ENCODE measurements at places on chromosomes 1 and 21.
A peak's percentile ranks its signal among the peaks of the same experiment; 100 is the strongest.

DNA sequence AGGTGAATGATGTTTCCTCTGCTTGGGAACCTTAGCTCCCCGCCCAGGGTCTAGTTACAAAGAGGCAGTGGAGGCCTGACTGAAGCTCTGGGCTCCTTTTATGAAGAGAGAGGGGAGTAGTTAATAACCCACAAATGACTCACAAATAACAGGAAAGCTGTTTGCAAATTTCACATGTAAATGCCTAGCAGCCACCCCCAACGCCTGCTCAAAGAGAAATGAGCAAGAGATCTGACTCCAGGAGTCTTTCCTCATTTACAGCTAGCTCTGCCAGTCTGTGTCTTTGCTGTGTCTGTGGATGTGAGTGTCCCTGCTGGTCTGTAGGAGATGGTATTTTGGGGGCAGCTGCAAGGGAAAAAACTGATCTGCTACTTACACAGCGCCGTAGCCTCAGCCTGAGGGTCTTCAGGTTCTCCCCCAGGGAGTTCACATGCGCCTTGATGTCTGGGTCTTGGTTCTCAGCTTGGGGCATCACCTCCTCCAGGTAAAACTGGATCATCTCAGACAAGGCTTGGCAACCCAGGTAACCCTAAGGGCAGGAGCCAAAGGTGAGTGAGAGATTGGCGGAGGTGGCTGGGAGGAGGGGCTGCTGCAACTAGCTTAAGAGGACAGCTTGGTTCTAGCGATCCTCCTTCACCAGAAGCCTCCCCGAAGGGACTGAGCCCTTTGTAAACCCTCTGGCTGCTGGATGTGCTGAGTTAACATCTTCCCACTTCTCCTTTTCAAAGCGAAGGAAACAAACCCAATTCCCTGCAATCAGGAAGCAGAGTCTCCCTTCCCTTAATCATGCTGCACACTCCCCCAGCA lies at the start of gene IL19:
TSS of gene IL19 (plus strand) at position 243 of the 807 bp plus-strand sequence. CDS start 65,890 bp downstream, outside the sequence.
- DNase-seq = no peak

GRCh38 chr1:27970401-27970800 lies 10.6 kb downstream of the XKR8 start:
- DNase-seq = no peak

DNA sequence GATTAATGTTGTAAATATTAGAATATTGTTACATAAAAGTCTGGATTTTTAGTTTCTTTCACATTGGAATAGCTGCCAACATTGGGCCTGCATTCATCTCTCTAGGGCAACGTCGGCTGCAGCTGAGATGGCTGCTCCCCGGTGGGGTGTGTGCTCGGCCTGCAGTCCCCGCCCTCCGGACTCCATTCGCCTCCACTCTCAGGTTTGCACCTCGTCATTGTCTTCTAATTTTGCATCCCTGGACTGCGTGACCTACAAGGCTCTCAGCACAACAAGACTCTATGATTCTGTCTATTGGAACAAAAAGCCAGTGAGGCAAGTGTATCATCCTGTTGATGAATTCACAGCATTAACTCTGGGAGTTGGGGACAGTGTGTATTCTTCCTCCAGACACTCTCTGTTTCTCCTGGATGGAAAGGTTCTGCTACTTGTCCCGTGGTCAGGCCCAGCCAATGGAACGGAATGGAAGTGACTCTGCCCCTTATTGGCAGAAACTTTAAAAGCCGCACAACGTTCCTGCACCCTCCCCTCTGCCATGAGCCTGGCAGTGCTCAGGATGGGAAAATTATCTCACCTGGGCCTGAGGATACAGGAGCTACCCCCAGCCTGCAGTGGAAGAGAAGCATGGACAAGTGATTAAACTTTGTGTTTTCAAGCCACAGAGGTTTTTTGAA lies 105.0 kb upstream of the SAMD11 start:
- DNase-seq = no peak

- no peak for DNase-seq
These were observed 20.9 kb downstream of the URB1 start for GRCh38 chr21:32371913-32372314.

DNA sequence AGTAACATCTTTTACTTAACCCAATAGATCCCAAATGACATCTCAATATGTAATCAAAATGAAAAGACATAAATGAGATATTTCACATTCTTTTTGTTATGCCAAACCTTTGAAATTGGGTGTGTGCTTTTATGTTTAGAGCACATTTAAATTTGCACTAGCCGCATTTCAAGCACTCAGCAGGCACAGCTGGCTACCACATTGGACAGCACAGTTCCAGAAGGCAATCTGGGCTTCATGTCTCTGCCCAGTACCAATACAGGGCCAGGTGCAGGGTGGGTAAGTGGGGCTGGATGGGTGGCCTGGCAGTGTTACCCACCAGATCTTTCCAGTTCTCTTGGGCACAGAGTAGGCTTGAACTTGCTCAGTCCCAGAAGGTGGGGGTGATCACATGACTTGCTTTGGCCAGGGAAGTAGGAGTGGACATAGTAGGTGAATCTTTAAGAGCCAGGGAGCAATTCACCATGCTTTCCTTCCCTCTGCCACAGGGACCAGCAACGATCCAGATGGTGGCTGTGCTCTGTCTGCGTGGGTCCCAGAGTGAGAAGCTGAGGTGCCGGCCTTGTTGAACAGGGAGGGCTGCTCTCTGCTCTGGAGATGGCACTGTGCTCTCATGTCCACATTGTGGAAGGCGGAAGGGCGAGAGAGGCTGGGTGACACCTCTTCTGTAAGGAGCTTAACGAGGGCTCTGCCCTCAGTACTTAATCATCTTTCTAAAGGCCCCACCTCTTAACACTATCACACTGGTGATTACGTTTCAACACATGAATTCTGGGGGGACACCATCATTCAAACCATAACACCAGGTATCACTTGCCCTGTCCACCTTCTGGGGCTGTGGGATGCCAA lies 261.4 kb downstream of the GRIK3 start:
- DNase-seq = no peak

DNA sequence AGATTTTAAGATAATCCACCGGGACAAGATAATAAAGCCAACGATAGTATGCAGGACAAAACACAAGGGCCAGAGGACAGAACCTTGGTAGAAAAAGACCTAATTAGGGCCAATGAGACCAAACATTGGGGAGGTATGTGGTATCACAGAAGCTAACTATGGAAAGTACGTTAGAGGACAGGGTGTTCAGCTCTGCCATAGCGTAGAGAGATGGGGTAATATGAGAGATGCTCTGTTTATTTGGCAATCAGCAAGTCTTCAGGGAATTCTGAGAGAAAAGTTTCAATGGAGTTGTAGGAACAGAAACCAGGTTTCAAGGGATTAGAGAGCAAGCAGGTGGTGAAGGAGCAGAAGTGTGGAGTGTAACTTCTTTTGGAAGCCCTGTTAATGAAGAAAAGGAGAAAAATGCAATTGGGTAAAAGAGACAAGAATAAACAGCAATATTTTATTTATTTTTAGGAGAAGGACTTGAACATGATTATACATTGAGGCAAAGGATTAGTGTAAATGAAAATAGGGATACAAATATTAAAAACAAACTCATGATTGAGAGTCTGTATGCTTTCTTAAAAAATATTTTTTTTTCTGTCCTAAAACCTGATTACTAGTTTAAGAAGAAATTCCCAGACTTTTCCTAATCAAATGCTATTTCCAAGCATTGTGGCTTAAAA lies 24.0 kb downstream of the EEIG2 start:
- no peak for DNase-seq

DNA sequence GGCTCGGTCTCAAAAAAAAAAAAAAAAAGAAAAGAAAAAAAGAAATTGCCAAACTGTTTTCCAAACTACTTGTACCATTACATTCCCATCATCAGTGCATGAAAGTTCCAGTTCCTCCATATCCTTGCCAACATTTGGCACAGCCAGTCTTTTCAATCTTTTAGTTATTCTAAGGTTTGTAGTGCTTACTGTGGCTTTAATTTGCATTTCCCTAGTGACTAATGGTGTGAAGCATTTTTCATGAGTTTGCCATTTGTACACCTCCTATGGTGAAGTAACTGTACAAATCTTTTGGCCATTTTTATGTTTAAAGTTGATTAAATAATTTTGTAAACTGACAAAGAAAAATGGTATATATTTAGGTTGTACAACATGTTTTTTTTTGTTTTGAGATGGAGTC lies 70.7 kb downstream of the DEGS1 start:
- DNase-seq = no peak

- DNase-seq = no peak
These were observed 144.4 kb downstream of the PTBP2 start for GRCh38 chr1:96865731-96866685.

GRCh38 chr1:171984850-171985485 lies 143.7 kb downstream of the DNM3 start:
- no peak for DNase-seq

GRCh38 chr21:33369586-33369985 lies 33.6 kb upstream of the IFNGR2 start:
- no peak for DNase-seq

DNA sequence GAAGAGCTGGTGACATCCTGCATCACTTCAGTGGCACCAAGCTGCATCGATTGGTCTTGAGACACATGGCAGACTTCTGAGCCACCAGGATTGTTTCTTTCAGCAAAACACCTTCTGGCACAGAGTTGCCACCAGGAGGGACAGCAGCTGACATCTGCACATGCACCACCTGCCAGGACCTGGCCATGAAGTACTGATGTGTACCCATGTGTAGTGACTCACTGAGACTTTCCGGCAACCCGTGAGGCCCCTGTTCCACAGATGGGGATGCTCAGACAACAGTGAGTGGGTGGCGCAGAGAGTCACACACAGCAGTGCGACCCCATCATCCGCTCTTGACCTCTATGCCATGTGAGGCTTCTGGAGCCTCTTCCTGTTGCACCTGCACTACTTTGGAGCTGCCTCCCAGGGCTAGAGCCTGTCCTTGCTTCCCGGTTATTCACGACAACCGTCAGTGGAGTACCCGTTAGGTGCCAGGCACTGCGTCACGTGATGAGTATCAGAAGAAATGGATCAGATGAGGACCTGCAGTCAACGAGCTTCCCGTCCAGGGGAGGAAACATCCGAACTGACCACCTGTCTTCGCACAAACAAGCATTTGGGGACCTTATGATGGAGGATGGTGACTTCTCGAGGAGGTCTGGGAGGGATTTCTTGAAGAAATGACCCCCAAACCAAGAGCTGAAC lies 80.5 kb upstream of the VAMP3 start:
- DNase-seq = no peak

GRCh38 chr1:179151908-179152682 lies 70.2 kb downstream of the TOR3A start:
- no peak for DNase-seq

- DNase-seq = no peak
These were observed 2.2 kb upstream of the ZBTB21 start for GRCh38 chr21:42012344-42012743.

DNA sequence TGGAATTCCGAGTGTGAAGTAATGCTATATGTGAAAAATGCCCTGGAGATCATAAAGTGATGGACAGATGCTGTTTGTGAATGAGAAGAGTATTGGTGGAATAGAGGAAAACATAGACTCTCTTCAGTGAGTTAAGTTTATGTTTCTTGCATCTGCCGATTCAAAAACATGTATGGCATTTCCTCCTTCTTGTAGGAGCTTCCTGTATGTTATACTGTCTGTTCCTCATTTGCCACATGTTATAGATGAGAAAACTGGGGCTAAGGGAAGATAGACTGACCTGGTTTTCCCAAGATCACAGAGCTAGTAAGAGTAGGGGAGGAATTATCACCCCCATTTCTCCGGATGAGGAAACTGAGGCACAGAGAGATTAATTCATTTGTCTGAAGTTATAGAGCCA lies 41.1 kb upstream of the IL20 start:
- no peak for DNase-seq

- no peak for DNase-seq
These were observed 36.9 kb upstream of the C1orf105 start for GRCh38 chr1:172383536-172383935.

- no peak for DNase-seq
These were observed 74.7 kb downstream of the RUNX1 start for GRCh38 chr21:34974162-34974981.

DNA sequence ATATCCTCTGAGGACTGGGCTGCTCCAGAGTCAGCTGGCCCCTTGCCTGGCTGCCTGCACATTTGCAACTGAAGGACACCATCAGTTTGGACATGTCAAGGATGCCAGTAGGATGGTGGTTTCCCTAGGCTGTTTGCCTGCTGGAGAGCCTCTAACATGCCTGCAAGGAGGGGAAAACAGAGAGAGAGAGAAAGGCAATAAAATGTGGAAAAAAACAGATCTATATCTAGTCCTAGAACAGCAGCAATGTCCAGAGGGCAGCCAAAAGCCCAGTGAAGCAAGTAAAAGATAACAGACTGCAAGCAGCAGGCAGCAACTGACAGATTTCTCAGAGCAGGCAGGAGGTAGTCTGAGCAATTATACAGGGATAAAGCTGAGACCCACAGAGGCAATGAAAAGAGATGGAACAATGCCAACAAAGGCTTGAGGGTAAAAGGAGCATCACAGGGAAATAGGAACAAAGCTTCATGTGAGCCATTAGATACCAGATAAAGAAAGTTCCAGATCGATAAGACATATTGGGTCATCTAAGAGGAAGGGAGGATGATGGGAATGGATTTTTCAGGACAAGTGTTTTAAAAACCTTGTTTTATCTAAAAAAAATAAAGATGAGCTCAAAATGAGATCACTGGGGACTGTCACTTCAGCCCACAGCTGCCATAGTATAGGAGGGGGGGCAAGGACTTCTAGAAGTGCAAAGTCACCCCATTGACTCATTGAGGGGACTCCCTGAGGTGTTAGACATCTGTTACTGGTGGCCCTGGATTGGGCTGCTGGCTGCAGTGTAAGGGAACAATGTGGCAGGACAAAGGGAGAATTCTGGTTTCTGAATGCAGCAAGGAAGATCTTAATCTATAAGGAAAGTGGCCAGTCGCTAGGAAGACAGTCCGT lies 38.6 kb upstream of the GADD45A start:
- peak; percentile 65 for DNase-seq

DNA sequence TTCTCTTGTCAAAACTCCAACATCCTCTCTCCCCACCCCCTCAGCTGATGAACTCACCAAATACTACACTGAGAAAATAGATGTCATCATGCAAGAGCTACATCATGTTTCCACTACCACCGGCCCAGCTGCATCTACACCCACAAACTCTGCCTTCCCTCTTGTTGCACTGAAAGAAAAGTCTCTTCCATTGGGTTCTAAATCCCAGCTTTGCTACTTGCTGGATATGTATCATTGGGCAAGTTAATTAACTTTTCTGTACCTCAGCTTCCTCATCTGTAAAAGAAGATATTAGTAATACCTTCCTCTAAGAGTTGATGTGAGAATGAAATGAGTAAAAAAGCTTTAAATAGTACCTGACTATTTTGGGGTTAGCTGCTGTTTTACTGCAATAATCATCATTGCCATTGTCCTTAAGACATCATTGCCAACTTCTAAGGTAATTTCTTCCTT lies 108.6 kb downstream of the OLFML2B start:
- DNase-seq = no peak

DNA sequence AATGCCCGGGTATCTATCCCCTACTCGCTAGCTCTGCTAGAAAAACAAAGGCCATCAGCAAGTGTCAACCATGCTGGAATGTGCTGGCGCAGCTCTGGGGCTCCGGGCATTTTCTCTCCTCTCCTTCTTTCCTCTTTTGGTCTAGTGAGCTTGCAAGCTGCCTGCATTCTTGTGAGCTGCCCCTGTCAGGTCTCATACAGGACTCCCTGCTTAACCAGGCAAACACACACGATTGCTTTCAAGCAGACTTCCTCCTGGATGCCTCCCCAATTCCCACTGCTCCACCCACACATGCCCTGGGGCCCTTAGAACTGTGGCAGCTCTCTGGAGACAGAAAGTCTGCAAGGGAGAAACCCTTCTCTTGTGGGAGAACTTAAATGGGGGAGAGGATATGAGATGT lies 35.7 kb upstream of the SUCO start:
- DNase-seq = no peak

- no peak for DNase-seq
These were observed 4.3 kb downstream of the GJB3 start for GRCh38 chr1:34785231-34785874.
